Fibroblast of pulmonary artery (primary cell): ENCODE measurements at places on chromosomes 3 and 15.

GRCh38 chr3:15066467-15066866, 1.4 kb upstream of the MRPS25 start:
- no peak for DNase-seq

- no peak for DNase-seq
Measured at GRCh38 chr3:126344380-126345041, 12.7 kb downstream of the KLF15 start.

GRCh38 chr15:82873000-82873680, 63.7 kb downstream of the WHAMM start:
- no peak for DNase-seq

DNA sequence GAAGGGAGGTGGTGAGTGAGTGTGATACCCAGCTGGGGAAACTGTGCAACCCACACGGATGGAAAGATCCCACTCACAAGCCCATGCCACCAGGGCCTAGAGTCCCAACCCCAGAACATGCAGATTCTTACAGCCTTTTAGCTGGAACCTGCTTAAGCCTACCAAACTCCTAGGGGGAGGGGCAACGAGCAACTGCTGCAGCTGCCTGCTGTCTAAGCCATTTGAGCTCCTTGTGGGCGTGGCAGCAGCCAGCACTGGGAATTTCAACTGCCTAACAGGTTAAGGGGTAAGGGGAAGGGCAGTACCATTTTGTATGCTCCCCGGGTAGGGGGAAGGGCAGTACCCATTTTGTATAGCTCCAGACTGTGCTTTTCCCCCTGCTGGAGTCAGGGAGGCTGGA, 673.2 kb upstream of the BCHE start:
- no peak for DNase-seq

- no peak for DNase-seq
Measured at GRCh38 chr3:151218136-151218535, 15.1 kb upstream of the GPR171 start.

DNA sequence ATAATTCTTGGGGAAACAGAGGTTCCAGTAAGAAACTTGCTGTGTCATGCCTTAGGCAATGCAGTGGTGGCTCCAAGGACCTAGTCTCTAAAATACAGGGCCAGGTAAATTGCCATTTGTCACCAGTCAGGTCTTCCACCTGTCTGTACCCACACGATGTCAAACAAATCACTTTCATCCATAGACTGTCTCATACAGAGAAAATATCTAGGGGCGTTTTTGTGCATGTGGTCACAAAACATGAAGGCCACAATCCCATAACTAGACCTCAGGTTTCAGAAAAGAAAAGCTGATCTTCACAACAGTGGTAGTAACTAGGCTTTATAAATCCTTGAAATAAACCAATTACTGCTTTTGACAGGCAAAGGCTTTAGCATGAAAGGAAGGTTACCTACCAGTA, 92.3 kb downstream of the SLC9A9 start:
- no peak for DNase-seq

DNA sequence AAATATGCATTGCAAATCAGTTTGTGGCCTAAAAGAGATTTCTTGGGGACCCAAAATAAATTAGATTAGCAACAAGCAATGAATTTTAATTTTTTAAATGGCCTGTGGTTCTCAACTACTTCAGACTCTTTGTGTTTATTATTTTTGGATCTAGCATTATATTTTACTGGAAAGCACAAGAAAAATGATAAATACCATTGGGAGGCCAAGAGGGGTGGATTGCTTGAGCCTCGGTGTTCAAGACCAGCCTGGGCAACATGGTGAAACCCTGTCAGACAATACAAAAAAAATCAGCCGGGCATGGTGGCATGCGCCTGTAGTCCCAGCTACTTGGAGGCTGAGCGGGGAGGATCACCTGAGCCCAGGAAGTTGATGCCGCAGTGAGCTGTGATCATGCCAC, 13.6 kb downstream of the LACTB start:
- DNase-seq = peak; percentile 49

DNA sequence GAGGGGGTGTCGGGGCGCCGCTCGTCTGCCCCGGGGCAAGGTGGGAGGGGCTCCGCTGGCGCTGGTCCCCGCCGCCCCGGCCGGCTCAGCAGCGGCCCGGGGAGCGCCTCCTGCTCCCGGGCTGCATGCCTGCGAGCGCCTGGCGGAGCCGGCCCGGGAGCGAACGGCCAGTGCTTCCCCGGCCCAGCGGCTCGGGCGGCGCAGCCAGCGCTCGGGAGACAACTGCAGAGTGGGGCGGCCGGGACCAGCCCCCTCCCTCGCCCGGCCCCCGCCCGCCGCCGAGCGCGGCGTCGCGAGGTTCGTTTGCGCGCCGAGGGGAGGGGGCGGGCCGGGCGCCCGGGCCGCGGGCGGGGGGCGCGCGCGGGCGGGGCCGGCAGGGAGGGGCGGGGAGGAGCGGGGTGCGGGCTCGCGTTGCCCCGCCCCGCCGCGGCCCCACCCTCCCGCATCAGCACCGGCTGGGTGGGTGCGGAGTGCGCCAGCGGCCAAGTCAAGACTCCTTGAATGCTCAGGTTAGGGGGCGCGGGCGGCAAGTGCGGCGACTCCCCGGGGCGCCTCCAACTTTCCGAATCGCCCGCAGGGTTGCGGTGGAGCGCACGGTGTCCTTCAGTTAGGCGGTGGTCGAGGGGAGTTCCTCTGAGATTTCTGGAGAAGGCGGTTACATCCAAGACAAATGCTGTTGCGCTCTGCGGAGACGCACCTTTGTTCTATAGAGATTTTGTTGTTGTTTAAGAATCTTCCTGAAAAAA, at the start of gene RGMA:
RGMA (minus strand) TSS at position 231 of the 746 bp plus-strand sequence. CDS start 279 bp downstream, outside the sequence.
- no peak for DNase-seq

GRCh38 chr15:43881944-43882343, 55.1 kb downstream of the WDR76 start:
- no peak for DNase-seq

GRCh38 chr15:59255680-59256336, 49.2 kb downstream of the LDHAL6B start:
- no peak for DNase-seq

- peak; percentile 45 for DNase-seq
Measured at GRCh38 chr15:76964157-76964556, 30.8 kb upstream of the PSTPIP1 start.

- no peak for DNase-seq
Measured at GRCh38 chr15:38660738-38661137, 96.1 kb upstream of the RASGRP1 start.

GRCh38 chr3:141231952-141232823, 563 bp downstream of the PXYLP1 start:
- no peak for DNase-seq

DNA sequence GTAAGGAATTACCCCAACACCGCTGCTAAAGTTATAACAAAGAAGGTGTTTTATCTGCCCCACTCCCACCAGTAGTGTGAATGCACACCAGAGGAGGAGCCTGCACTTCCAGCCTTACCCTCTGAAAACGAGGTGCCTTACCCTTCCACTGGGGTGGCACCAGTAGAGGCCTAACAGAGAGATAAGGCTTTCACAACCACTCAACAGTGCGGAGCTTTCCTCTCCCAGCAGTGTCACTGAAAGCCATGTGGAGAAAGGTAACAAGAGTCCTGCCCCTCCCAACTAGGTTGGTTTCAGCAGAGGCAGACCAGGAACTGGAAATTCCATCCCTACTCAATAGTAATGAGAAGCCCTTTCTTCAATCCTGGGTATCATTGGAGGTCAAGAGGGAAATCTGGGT, 539.2 kb downstream of the VGLL3 start:
- DNase-seq = no peak

DNA sequence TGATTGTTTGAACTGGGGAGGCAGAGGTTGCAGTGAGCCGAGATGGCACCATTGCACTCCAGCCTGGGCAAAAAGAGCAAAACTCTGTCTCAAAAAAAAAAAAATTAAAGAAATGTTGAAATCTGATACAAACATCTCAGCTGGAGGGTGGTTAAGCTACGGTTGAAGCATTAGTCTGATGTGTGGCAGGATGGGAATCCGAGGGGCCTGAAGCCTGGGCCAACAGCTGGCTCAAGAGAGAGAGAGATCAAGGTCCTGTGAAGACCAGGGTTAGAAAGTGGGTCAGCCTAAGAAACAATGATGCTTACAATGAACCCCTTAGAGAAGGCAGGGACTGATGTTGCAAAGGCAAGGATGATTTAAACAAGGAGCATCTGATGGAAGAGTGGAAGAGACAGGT, 69.8 kb downstream of the CD200R1L start:
- no peak for DNase-seq

- DNase-seq = no peak
Measured at GRCh38 chr3:118637846-118638245, 396.8 kb downstream of the IGSF11 start.

DNA sequence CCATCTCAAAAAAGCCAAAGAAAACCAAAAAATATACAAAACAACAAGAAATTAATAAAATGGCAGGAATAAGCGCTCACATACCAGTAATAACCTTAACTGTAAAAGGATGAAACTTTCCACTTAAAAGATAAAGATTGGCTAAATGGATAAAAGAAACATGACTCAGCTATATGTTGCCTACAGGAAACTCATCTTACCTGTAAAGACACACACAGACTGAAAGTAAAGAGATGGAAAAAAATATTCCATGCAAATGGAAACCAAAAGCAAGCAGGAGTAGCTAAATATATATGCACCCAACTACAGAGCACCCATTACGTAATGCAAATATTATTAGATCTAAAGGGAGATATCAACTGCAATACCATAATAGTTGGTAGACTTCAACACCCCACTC, 49.7 kb downstream of the ADAM10 start:
- no peak for DNase-seq

GRCh38 chr3:80983753-80984152, 777.7 kb downstream of the GBE1 start:
- DNase-seq = no peak

DNA sequence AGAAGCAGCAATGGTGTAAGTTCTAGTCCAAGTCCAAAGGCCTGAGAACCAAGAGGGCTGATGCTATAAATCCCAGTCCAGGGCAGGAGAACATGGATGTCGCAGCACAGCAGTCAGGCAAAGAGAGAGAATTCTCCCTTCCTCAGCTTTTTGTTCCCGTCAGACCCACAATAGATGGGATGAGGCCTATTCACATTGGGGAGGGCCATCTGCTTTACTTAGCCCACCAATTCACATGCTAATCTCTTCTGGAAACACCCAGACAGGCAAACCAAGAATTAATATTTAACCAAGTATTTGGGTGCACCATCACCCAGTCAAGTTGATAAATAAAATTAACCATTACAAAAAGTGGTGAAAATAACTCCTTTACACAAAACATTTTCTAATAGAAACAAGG, 511.7 kb upstream of the UBE2E2 start:
- no peak for DNase-seq

GRCh38 chr15:88644741-88645140, 5.9 kb downstream of the ISG20 start:
- DNase-seq = no peak
